Cortex of kidney (tissue), 1 donor: ENCODE measurements at places on chromosomes 5 and 9.

GRCh38 chr9:83934569-83935275, 13.5 kb upstream of the KIF27 start:
- no peak for DNase-seq

DNA sequence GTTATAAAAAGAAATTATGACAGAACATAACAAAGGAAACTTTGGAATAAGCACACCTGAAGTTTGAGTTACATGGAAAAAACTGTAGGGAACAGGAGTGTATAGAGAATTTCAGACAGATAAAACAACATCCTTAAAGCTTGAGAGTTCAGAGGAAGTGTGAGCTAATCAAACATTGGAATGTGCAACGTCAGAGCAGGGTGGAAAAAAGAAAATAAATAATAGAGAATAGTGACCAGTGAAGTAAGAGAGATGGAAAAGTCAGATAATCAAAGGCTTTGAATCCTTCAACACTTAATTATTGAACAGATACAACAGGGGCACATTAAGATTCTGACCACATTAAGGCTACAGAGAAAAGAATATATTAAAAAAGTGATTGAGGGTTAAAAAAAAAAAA, 128.5 kb upstream of the CDH10 start:
- DNase-seq: no peak

DNA sequence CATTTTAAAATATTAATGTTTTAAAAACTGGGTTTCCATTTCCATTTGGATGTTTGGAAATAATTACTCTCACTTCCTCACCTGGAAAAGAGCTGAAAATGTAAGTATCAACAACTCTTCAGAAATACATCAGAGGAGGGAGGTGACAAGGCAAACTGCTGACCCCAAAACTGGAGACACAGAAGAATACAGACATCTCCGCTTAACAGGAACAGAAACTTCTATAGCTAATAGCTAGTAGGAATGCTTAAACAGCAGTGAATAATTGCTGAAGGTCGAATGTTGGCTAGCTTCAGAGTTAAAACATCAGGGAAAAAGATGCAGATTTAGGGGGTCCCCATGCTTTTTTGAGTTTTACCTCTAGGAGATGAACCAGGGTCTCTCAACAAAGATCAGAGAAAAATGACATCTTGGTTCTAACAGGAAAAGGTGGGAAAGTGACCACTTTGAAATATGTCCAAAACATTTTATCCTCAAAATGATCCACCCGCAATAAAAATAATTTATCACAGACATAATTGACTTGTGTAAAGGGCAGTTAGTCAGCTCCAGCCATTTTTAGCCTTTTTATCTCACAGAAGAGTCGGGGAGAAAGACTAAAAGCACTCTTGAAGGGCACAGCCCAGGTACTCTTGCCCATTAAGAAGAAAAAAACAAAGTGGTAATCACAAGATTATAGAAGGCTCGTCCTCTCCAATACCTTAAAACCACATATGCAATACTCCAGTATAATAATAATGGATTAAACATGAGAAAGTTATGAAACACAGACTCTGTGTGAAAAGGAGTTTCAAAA, 1474.9 kb downstream of the EFNA5 start:
- DNase-seq: no peak

DNA sequence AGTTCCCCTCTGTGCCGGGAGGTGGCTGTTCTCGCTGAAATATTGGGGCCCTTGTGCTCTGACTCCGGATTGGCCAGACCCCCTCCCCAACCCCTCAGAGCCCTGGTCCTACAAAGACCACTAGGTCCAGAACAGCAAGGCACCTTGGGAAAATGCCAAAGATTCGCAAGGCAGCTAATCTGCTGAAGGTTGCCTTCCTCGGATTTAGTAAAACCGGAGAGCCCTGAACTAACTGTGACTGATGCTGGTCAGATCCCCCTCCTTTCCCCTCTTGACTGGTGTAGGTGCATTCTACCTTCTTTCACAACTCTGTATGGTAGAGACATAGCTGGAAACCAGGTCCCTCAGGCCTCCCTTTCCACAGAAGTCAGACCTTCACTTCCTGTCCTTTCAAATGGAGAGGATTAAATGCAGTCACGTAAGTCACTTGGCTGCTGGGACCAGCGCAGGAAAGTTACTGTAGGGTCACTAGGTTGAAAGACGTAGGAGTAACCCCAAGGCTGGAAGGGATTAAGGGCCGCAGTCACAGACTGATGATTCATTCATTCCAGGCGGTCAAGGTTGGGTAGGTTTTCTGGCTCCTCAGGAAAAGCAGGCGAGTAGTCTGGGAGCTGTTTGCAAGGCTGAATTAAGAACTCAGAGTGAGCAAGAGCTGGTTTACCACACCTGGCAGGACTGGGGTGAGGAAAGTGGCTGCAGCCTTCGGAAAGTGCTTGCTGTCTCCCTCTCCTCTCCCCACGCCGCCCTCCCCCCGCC, 5.3 kb downstream of the BARX1 start:
- DNase-seq: no peak

GRCh38 chr9:3181049-3181953, 337.4 kb upstream of the PUM3 start:
- DNase-seq: no peak

- DNase-seq: no peak
Observed at GRCh38 chr5:132458226-132458560, 32.4 kb downstream of the IRF1 start.

DNA sequence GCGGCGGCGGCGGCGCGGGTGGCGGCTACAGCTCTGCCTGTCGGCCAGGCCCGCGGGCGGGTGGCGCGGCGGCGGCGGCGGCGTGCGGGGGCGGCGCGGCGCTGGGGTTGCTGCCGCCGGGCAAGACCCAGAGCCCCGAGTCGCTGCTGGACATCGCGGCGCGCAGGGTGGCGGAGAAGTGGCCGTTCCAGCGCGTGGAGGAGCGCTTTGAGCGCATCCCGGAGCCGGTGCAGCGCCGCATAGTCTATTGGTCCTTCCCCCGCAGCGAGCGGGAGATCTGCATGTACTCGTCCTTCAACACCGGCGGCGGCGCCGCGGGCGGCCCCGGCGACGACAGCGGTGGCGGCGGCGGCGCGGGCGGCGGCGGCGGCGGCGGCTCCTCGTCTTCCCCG, 296 bp downstream of the ZSWIM6 start:
- no peak for DNase-seq

DNA sequence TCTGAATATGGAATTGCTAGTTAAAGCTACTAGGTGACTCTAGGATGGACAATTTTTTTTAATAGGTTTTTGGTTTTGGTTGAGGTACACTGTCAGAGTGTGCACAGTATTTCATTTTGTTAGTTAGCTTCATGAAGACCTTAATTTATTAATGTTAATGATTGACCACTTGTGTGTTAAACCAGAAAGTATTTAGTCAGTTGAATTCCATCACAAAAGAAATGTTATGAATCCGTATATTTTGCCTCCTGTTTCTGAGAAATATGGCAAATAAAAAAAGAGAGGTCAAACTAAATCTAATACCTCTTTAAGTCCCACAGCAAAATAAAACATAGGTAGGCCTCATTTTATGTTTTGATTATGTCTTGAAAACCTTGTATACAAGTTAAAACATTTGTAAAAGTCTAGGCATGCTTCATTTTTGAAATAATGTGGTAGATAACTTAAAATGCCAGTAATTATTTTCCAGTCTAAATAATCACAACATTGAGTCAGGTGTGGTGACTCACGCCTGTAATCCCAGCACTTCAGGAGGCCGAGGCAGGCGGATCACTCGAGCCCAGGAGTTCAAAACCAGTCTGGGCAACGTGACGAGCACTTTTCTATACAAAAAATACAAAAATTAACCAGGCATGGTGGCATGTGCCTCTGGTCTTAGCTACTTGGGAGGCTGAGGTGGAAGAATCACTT, 50.8 kb downstream of the ITGA1 start:
- no peak for DNase-seq

DNA sequence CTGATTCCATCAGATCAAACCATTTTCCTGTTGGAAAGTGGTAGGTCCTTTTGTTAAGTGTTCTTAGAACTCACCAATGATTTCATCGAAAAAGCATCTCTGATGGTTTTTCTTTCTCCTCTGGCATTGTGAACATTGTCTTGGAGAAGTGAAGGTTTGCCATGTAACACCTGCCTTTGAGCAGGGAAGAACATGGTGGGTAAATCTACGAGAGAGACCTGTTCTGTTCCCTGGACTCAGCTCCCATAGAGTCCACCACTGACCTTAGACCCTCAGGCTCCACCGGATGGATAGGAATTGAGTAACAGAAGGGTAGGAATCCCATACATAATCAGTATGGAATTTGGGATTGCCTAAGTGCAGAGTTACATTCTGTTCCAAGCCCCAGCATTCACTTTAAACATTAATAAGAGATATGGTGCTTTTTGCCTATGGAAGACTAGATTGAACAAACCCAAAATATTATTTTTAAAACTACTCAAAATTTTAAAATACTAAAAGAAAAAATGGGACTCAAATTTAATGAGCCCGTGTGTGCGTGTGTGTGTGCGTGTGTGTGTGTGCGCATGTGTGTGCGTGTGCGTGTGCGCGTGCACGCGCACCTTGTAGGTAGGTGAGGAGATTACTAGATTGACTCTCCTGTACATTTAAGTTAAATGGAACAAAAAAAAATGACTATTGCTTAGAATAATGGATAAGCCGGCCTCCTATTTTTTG, 92.0 kb downstream of the C9orf152 start:
- no peak for DNase-seq

GRCh38 chr9:107492381-107492970, 2.9 kb upstream of the KLF4 start:
- no peak for DNase-seq

DNA sequence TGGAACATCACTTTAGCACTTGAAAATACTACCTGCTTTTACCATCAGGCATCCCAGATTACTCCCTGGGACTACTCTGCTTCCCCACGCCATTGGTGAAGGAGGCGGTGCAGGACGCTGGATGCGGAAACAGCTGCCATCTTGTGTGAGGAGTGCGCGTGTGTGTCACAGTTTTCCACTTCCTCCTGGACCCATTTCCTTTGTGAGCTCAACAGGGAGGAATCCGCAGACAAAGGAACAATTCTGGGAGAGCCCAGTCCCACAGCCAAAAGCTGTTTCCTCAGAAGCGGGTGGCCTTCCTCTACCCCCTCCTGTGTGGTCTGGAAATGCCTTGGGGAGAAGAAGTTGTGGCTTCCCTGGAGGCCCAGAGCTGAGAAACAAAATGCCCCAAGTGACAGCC, 16.8 kb downstream of the AFAP1L1 start:
- DNase-seq: no peak

DNA sequence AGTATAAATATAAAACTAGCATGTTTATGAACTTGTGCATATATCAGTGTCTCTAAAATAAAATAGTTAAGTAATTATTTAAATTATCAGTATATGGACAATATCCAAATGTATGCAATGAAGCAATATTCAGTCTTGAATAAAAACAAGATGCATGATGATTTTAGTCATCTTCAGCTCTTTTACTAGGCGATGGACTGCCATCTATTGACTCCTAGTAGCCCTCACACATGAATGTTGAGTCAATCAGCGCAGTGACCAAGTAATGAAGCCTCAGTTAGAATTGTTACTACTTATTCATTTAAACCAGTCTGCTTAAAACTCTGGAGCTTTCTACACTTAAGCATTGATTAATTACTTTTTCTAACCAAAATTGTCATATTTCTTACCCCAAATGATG, 92.9 kb upstream of the GRHPR start:
- DNase-seq: no peak

DNA sequence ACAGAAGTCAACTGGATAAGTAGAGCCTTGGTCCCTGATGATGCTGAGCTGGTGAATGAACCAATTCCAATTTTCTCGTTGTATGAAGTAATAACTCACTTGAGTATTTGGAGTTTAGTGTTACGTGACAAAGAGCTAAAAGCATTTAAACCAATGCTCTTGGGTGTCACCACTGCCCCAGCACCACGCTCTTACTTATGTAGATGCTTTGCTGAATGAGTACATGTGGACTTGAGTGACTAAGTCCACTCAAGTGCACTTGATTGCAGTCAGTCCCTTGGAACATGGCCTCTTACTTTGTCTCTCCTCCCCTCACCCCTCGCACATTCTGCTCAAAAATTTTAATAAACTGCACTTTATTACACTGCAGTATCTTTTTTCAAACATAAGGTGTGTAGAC, 184.0 kb downstream of the MAN2A1 start:
- DNase-seq: no peak

GRCh38 chr5:61120534-61120933, 41.7 kb downstream of the SMIM15 start:
- no peak for DNase-seq

DNA sequence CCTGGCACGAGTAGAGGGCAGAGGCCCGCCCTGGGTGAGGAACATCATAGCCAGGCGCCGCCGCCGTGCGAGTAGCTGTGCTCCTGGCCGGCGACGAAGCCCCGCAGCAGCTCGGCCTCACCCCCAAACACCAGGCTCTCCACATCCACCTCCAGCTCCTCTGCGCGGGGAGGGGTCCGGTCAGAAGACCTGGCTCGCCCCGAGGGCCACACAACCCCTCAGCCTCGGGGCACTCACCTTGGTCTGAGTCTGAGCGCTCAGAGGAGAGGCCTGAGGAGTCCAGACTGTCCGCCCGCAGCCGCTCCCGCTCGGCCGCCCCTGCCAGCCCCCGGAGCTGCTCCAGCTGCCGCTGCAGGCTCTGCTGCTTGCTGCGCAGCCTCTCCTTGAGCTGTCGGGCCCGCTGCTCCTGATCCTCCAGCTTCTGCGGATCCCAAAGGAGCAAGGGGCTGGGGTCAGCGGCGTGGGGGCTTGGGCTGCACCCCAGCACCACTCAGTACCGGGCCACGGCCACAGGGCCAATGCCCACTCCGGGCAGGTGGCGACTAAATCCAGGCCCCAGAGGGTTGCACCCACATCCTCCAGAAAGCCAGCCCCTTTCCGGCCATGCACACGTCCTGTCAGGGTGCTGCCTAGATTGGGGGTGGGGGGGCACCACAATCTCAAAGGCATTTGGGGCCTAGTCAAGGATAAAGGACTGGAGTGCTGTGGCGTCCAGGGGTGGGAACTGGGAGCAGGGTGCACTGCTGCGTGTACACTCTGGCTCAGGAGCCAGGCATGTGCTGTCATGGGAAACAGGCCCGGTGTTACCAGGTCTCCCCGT, 3.9 kb downstream of the MXD3 start:
- no peak for DNase-seq

DNA sequence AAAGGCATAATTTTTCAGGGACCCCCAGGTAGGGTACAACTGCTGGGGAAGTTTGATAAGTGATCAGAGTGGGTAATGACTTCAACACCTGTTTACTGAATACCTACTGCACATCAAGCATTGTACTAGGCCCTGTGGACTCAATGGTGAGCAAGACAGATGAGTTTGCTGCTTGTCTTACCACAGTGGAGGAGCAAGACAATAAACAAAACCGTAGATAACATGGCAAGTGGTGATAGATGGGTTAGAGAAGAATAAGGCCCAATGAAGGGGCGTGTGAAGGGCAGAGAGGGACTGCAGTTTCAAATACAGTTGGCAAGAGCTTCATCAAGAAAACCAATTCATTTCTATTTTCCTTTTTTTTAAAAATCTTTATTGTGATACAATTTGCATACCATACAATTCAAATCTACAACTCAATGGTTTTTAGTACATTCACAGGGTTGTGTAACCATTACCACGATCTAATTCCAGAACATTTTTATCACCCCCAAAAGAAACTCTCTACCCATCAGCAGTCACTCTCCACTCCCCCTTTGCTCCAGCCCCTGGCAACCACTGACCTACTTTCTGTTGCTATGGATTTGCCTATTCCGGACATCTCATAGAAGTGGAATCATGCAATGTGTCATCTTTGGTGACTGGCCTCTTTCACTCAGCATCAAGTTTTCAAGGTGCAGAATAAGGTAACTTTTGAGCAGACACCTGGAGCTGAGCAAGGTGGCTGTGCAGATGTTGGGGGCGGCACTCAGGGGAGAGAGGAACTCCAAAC, 31.9 kb upstream of the HAND1 start:
- DNase-seq: no peak
